LHCN-M2 (cell line): ENCODE measurements at places on chromosomes 5 and 9.

DNA sequence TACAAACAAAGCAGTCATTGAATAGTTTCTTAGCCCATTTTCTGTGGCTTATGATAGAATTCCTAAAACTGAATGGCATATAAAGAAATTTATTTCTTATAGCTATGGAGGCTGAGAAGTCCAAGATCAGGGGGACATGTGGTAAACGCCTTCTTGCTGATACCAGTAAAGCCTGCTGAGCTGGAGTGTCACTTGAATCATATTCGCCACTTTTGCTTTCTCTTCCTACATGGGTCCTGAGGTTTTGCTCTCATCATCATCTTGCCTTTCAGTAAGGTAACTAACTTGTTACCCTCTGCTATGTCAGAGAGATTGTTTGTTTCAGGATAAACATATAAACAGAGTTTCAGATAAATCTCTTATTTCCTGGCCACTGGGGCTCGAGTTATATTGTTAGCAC is 203.3 kb upstream of the DMRT1 start:
- DNase-seq: no peak

DNA sequence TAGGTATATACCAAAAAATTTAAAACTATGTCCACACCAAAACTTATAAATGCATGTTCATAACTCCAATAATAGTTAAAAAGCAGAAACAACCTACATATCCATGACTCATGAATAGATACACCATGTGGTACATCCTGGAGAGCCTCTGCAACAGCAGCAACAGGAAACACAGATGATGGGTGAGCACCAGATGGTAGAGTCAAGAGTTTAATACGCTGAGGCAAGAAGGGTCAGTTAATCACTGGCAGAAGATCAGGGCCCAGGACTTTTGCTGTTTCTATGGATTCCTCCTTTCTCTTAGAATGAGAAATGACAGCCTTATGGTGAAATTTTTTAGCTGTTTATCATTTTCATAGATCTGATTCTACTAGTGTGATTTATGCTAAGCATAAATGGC is 351.8 kb upstream of the ADAMTSL1 start:
- peak; percentile 81 for DNase-seq

- peak; percentile 27 for DNase-seq
Measured at GRCh38 chr9:92010705-92011536, 60.9 kb upstream of the ROR2 start.

DNA sequence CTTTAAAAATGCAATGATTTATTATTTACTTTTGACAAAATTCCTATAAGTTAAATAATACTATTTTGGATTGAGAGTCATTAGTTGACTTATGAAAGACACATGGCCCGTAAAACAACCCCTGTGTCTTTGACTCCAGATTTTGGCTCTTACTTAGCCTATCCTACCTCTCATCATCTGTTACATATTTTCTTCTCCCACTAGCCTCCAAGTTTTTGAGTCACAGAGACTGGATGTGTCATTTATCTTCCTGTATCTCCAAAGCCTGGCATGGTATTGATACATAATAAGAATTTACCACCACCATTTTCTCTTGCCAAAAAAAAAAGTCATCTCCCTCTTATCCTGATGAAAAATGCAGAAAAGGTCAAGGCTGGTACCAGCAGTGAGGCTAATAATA is 99.9 kb downstream of the GABRB2 start:
- DNase-seq: no peak

- no peak for DNase-seq
Measured at GRCh38 chr5:200985-201384, 9.7 kb downstream of the LRRC14B start.

DNA sequence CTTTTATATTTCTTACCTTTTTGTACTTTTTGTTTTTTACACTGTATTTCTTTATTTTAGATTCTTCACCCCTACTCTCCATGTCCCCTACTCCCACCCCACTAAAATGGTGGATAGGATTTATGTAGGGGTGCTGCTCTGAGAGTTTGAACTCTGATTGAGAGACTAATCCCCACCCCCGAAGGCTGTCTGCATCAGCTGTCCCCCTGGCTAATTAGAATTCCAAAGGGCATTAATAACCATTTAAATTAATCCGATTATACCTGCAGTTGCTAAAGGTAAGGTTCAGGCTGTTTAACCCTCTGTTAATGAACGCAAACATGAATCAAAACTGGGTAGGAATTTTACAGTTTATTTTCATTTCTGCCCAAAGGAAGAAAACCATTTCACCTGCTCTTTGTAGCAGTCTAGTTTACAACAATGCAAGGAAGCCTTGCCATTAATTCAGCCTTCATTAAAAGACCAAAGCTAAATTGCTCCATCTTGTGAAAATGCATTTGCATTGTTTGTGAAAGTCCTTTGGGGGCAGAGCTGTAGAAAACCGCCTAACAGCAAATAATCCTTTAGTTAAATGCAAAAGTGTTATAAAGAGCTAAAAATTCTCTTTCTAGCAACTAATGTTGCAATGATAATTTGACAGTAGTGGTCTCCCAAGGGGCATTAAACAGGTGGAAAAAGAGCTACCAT is 71.2 kb downstream of the ZCCHC7 start:
- no peak for DNase-seq

DNA sequence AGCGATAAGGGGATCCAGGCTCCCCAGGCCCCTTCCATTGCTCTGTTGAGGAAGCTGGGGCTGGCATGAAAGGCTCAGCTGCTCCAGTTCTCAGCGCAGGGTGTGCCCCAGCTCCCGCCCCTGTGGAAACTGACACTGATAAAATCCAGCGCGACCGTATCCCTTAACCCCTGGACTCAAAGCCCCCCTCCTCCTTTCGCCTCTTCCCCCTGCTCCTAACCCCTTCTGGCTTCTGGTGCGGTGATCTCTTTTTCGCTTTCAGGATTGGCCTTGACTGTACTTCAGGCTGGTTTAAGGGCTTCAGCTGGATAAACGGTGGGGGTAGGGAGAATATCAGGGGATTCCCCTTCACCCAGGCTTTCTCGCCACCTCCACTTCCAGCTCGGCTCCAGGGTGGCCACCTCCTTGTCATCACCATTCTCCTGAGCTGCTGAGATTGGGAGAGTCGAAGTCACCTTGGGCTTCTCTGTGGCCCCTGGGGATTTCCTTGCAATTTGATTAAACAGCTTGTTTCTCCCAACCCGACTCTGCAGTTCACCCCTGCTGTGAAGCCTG is 843 bp downstream of the BSPRY start:
- DNase-seq: no peak

GRCh38 chr9:34125681-34126206 is 754 bp downstream of the DCAF12 start:
- peak; percentile 51 for DNase-seq

GRCh38 chr5:59800347-59800893 is 93.1 kb downstream of the PDE4D start:
- DNase-seq: no peak
